NCI-H2171 treated with DMSO at 0.1 percent for 48 hours (cell line): ENCODE measurements at places on chromosomes 4 and X.

DNA sequence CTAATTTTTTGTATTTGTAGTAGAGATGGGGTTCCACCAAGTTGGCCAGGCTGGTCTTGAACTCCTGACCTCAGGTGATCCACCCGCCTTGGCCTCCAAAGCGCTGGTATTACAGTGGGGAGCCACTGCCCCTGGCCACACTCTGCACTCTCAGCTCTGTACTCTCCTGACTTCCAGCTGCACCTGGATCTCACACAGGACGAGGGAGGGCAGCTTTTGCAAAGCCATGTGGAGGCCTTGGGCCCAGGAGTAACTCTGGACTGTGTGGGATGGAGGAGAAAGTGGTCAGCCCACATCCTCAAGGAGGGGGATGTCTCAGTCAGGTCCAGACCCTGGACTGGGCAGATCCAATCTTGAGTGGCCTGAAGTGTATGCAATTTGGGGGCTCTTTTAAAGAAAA, 23.0 kb downstream of the NAT8L start:
- DNase-seq: no peak

DNA sequence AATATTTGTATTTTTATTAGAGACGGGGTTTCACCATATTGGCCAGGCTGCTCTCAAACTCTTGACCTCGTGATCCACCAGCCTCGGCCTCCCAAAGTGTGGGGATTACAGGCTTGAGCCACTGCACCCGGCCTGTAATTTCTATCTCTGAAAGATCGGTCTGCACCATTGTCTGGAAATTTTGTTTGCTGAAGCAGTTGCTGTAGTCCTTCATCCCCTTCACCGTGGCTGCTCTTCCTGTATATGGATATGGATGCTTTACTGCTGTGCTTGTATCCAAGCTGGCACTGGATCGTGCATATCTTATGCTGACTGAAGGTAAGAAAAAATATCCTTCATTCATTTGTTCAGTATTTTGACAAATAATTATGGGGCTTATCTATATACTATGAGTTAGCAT, 338.4 kb upstream of the GNPDA2 start:
- DNase-seq: no peak

DNA sequence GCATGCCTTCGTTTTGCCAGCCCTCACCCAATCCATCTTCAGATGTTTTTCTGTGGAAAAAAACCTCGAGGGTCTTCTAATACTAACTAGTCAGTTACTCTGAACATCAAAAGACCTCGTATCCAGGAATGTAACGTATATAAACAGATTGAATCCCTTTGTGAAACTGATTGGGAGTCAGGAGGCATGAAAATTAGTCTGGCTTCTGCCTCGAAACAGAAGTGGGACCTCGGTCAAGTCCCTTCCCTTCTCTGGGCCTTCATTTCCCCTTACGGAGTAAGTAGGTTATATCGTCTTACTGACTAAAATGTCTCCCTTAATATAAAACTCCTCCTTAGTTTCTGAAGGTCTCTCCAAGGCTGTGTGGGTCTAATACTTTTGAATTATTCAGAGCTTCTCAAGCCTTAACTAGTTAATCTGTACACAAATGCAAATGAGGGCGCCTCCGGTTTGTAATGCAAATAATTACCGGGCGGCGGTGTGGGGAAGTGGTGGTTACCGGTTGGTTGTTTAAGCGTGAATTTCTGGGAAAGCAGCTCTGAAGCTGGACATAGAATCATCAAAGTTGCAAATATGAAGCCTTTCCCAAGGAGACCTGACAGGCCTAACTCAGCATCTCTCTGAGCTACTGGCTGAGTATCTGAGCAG, 11.4 kb upstream of the NKRF start:
- DNase-seq: no peak

- DNase-seq: peak; percentile 46
These were observed 80.2 kb upstream of the LHFPL1 start for GRCh38 chrX:112759966-112760365.

DNA sequence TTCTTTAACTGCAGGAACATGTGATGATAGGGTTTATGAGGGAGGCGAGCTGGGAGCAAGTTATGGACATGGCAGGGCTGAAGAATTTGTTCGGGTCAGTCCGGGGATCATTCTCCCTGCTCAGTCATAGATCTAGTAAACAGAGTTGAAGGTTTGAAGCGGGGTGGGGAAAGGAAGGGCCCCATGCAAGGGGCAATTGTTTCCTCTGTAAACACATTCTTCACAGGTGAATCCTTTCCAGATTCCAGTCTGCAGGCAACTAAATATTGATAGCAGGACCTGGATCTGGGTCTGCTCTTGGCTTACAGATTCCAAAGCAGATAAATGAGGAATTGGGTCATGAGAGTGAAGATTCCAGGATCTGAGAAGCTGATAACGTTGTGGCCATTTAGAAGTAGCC, 44.3 kb upstream of the ARHGAP24 start:
- DNase-seq: no peak

DNA sequence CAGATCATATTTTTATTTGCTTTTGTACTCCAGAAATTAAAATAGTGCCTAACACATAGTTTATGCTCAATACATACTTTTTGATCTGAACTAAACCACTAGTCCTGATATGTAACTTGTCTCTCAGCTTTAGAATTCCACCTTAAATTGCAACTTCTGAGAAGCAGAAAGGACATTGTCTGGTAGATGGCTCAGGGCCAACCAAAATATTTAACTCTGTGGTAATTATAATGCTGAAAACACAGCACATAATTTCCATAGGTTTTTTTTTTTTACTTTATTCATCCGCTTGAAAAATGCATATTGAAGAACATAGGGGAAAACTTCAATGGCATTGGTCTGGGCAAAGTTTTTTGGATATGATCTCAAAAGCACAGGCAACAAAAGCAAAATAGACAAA, 59.3 kb downstream of the AREG start:
- no peak for DNase-seq

DNA sequence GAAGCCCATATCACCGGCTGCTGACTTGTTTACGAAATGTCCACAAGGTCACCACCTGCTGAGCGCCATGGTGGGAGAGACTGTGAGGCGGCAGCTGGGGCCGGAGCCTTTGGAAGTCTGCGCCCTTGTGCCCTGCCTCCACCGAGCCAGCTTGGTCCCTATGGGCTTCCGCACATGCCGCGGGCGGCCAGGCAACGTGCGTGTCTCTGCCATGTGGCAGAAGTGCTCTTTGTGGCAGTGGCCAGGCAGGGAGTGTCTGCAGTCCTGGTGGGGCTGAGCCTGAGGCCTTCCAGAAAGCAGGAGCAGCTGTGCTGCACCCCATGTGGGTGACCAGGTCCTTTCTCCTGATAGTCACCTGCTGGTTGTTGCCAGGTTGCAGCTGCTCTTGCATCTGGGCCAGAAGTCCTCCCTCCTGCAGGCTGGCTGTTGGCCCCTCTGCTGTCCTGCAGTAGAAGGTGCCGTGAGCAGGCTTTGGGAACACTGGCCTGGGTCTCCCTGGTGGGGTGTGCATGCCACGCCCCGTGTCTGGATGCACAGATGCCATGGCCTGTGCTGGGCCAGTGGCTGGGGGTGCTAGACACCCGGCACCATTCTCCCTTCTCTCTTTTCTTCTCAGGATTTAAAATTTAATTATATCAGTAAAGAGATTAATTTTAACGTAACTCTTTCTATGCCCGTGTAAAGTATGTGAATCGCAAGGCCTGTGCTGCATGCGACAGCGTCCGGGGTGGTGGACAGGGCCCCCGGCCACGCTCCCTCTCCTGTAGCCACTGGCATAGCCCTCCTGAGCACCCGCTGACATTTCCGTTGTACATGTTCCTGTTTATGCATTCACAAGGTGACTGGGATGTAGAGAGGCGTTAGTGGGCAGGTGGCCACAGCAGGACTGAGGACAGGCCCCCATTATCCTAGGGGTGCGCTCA, 8.7 kb upstream of the MSANTD1 start:
- DNase-seq: no peak

GRCh38 chr4:94746746-94747145, 11.0 kb upstream of the BMPR1B start:
- no peak for DNase-seq

GRCh38 chrX:23919148-23919547, 11.3 kb downstream of the CXorf58 start:
- no peak for DNase-seq

DNA sequence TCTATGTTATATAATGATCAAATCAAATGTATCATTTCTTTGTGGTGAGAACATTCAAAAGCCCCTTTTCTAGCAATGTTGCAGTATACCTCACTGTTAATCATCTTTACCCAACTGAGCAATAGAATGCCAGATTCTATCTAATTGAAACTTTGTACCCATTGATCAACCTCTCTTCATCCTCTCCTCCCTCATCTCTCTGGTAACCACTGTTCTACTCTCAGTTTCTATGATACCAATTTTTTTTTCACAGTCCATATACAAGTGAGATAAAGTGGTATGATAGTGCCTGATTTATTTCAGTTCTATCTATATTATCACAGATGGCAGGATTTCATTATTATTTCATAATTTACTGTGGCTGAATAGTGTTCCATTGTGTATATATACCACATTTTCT, 209.8 kb downstream of the SPCS3 start:
- DNase-seq: no peak

DNA sequence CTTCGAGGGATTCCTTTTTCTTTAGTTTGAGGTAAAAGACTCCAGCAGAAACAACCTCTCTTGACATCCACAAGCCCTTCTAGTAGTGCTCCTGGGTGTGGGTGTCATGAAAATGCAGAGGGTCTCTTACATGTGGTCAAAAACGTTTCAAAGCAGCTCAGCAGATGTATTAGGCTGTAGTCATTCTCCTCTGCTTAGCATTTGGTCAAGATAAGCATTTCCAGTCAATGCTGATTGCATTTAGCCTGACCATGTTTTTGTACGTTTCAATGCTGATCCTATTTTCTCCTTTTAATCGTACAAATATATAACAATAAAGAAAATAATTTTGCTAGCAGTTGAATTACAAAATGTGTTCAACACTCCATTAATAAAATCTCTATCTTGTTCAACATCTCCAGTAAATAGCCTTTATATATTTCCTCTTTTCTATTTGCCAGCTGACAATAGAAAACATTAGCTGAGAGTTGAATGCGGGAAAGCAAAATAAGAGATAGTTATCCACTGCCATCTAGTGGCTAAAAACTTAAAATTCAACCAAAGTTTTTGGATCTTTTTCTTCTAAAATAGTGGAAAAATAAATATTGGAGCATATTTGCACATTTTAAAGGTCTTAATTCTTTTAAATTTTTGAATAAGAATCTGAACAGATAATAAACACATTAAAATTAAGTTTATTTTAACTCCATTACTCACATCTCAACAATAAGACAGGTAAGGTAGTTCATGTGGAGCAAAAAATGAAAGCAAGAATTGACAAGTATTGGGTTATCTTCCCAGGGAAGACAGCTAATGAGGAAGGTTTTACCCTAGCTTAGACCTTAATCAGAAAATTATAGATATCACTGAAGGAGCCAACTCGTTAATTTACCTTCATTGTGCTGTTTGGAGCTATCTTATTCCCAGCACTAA, 15.2 kb upstream of the PACRGL start:
- peak; percentile 17 for DNase-seq

GRCh38 chrX:22134681-22135080, 102.6 kb downstream of the PHEX start:
- peak; percentile 23 for DNase-seq
